ENCODE measurements at places on chromosomes 2 and 18.

GRCh38 chr18:48958951-48959350, 8.2 kb upstream of the SMAD7 start:
- no peak for DNase-seq

GRCh38 chr2:86223140-86223926, 24.1 kb downstream of the MRPL35 start:
- no peak for DNase-seq

GRCh38 chr18:58633874-58634273, 5.0 kb upstream of the ALPK2 start:
- no peak for DNase-seq

- no peak for DNase-seq
These were observed 64.4 kb downstream of the CIB4 start for GRCh38 chr2:26576565-26577441.

DNA sequence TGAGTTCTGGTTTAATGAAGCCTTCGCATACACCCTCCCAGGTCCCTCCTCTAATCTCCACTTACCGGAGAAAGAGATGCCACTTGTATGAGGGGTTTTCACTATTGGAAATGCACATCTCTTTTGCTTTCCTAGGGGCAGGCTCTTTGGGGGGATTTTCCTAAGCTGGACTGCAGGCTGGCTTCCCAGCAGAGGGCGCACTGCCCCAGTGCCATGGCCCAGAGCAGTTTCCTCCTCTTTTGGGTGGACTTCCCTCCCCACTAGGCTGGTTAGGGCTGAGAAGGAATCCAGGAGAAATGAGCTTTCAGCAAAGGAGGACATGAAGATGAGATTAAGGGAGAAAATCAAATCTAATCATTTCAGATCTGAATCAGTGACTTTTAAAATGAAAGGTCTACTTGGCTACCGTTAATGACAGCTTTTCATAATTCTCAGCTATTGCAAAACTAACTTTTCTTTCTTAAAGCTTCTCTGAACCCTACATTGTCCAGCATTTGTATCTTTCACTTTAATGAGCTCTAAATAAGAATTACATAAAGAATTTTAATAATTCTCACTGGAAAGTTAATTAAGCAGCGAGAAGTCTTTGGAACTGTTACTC, 784.1 kb upstream of the FANCL start:
- DNase-seq, result no peak

GRCh38 chr2:7530001-7530400, 612.8 kb downstream of the RNF144A start:
- DNase-seq, result no peak

DNA sequence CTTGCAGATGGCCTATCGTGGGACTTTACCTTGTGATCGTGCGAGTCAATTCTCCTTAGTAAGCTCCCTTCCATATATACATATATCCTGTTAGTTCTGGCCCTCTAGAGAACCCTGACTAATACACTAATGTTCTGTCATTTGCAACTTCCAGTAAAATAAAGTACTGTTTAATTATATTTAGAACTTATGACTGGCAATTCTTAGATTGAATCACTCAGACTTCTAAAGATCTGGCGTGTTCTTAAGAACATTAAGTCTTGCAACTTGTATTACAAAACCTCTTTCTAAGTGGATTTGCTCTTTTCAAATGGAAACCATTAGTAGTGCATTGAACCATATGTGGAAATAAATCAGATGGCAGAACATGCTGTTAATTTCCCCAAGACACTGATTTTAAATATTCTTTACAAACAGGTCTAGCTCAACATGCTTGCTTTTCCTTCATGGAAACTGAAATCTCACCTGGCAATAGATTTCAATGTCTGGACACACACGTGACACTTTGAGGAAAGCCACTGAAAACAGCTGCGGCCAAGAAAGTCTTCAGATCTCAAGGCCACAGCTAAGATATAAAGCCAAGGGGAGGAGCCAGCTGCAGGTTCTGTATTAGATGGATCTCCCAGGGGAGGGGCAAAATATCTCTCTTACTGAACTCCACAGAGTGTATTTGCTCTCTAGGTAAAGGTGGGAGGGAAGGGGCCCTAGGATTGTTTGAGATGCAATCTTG, 50.6 kb downstream of the PMAIP1 start:
- DNase-seq, result no peak

- DNase-seq, result no peak
These were observed 16.6 kb upstream of the HRH4 start for GRCh38 chr18:24443870-24444269.

- peak; percentile 27 for DNase-seq
These were observed 31.8 kb upstream of the INPP4A start for GRCh38 chr2:98412751-98413458.

GRCh38 chr18:70907673-70908072, 618.8 kb downstream of the SOCS6 start:
- DNase-seq, result no peak

- DNase-seq, result no peak
These were observed 57.4 kb downstream of the CYP26B1 start for GRCh38 chr2:72090271-72090720.

- DNase-seq, result no peak
These were observed 31.6 kb downstream of the RBBP8 start for GRCh38 chr18:22964722-22965121.

- DNase-seq, result no peak
These were observed 3.7 kb downstream of the DYM start for GRCh38 chr18:49456794-49457193.

DNA sequence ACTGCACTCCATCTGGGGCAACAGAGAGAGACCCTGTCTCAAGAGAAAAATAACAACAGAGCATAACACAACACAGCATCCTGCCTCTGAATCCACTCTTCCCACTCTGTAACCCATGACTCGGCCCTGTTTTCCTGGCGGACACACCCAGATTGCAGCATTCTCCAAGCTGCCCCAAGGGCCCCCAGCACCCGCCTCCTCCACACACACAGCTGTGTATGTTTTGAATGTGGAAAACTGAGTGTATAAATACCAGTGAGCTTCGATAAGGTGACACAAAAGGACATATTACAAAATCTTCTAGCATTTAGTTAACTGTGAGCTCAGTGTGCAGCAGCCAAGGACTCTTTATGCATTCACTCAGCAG, 13.0 kb downstream of the IMPA2 start:
- no peak for DNase-seq

GRCh38 chr2:64145714-64146113, 1.5 kb upstream of the PELI1 start:
- DNase-seq, result no peak

DNA sequence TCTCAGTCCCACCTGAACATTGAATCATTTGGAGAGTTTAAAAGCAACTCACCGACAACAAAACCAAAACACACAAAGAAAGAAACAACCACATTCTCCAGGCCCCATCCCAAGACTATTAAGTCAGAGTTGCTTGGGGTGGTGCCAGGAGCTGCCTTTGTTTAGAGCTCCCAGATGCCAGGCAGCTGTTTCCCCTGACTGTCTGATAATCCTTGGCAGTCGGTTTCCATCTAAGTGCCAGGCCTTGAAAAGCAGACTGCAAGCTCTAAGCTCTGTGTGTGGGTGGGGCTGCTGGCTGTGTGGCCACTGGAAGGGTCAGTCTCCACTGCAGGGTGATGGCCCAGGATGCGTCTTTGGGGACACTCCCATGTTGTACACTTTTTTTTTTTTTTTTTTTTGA, 255.3 kb upstream of the AGAP1 start:
- no peak for DNase-seq

GRCh38 chr2:193199322-193199721, 1004.6 kb upstream of the TMEFF2 start:
- DNase-seq, result no peak

- no peak for DNase-seq
These were observed 32.2 kb downstream of the USP34 start for GRCh38 chr2:61438670-61439069.

DNA sequence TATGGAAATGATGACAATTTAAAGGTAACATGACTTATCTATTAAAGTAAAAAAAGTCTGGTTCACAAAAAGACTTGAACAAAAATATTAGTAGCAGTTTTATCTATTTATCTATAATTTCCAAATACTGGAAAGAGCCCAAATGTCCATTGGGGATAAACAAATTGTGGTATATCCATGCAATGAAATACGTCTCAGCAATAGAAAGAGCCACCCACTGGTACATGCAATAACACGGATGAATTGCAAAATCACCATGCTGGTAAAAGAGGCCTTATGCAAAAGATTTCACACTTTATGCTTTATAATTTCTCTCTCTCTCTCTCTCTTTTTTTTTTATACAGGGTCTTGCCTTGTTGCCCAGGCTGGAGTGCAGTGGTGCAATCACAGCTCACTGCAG, 91.4 kb upstream of the ASAP2 start:
- no peak for DNase-seq

DNA sequence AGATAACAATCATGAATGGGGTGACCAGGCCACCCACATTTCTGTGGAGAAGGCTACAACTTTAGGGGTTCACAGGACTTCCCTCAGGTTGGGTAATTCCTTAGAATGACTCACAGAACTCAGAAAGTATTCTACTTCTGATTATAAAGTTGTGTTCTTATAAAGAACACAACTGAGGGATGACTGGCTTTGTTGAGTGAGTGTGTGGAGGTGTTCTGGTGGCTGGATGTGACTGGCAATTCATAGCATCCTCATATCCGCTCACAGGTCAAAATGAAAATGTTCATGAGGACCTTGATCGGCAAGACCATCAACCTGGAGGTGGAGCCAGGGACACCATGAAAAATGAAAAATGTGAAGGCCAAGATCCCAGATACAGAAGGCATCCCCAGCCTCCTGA, 143.3 kb upstream of the CAB39 start:
- no peak for DNase-seq

GRCh38 chr18:21452796-21453510, 147.6 kb downstream of the ESCO1 start:
- no peak for DNase-seq

GRCh38 chr2:182650704-182651103, 65.4 kb upstream of the DNAJC10 start:
- no peak for DNase-seq

GRCh38 chr2:17879913-17880274, 1.4 kb downstream of the KCNS3 start:
- DNase-seq, result no peak

DNA sequence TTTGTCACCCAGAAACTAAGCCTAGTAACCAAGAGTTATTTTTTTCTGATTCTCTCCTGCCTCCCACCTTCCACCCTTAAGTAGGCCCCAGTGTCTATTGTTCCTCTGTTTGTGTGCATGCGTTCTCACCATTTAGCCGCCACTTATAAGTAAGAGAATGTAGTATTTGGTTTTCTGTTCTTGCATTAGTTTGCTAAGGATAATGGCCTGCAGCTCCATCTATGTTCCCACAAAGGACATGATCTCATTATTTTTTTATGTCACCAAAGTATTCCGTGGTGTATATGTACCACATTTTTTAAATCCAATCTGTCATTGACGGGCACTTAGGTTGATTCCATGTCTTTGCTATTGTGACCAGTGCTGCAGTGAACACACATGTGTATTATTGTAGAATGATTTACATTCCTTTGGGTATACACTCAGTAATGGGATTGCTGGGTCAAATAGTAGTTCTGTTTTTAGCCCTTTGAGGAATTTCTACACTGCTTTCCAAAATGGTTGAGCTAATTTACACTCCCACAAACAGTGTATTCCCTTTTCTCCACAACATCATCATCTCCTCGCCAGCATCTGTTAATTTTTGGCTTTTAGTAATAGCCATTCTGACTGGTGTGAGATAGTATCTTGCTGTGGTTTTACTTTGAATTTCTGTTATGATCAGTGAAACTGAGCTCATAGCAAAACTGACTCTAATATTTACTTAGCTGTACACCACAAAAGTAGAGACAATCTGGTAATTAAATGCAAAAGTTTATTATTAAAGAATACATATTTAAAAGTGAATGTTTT, 660.1 kb upstream of the SLC8A1 start:
- DNase-seq, result no peak

DNA sequence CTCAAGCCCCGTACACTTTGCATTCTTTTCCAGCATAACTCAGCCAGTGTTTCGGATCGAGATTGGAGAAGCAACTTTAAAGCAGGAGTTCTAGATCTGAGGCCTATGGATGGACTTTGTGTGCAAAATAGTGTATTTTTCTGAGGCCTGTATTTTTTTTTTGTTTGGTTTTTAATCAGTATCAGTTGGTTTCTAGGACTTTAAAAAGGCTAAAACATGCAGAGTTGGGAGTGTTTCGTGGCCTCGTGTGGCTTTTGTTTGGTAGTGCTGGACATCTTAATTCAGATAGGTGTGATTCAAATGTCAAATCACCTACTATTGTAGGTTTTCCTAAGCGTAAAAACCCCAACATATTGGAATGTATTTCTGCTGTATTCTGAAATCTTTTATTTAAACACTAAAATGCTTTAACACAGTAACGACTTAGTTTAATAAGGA, 282 bp upstream of the PUS10 start:
- no peak for DNase-seq

- DNase-seq, result no peak
These were observed 7.3 kb downstream of the ACKR3 start for GRCh38 chr2:236576953-236577352.

GRCh38 chr2:170503971-170504809, 210.9 kb upstream of the SP5 start:
- no peak for DNase-seq

DNA sequence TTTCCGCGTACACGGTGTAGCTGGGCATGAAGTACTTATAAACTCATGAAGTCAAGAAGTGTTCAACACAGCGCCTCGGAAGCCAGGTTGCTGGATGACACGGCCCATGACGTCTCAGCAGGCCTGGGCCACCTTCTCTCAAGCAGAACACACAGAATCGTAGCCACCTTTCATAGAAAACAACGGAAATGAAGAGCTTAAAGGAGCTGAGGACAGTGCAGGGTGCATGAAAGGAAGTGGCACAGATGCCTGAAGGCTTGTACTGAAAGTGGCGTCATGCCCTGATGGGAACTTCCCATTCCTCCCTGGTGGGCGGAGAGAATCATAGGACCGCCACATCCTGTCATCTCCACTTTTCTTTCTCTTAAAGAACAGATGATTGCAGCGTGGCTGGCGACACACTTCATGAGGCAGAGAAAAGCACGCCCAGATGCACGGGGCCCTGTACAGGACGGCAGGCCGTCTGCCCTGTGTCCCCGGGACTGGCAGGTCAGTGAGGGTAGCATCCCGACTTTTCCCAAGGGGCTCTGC, 31.1 kb downstream of the HDAC4 start:
- peak; percentile 55 for DNase-seq

DNA sequence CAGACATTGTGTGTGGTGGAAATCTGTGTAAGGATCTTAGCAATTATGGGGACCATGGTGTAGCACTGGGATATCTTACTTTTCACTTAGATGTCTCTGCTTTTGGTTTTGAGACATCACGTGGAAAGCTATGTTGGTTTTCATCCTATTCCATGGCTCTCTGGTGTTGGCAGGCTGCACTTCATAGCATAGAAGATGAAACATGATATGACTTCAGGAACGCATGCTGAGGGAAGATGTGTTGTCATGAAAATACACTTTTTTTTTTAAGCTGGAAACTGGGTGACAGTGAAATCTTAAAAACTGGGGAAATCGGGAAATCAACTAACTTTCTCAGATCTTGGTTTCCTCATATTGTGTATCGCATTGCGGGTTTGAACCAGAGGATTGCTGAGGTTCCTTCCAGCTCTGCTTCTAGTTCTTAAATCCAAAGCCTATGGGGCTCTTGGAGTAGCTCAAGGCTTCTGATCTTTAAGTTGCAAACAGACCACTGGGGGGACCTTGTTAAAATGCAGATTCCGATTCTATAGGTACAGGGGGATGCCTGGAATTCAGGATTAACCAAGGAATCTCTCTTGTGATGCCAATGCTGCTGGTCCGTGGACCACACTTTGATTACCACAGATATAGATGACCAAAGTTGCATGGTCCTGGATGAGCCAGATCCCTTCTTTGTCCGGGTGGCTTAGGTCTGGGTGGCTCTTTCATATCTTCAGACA, 160.7 kb downstream of the SH3RF3 start:
- DNase-seq, result no peak

Data from effector CD8-positive, alpha-beta T cell (primary cell).